ENCODE measurements at places on chromosomes 1 and 21.

GRCh38 chr1:38207906-38208305 lies 161.3 kb upstream of the POU3F1 start:
- DNase-seq = no peak

- no peak for DNase-seq
These were observed 32.9 kb downstream of the IFI44 start for GRCh38 chr1:78682496-78682895.

- DNase-seq = no peak
These were observed 1.7 kb downstream of the CDC14A start for GRCh38 chr1:100353988-100354387.

GRCh38 chr1:68149110-68149798 lies 83.1 kb downstream of the WLS start:
- DNase-seq = no peak

- no peak for DNase-seq
These were observed 2.6 kb downstream of the FUCA1 start for GRCh38 chr1:23865543-23865930.

DNA sequence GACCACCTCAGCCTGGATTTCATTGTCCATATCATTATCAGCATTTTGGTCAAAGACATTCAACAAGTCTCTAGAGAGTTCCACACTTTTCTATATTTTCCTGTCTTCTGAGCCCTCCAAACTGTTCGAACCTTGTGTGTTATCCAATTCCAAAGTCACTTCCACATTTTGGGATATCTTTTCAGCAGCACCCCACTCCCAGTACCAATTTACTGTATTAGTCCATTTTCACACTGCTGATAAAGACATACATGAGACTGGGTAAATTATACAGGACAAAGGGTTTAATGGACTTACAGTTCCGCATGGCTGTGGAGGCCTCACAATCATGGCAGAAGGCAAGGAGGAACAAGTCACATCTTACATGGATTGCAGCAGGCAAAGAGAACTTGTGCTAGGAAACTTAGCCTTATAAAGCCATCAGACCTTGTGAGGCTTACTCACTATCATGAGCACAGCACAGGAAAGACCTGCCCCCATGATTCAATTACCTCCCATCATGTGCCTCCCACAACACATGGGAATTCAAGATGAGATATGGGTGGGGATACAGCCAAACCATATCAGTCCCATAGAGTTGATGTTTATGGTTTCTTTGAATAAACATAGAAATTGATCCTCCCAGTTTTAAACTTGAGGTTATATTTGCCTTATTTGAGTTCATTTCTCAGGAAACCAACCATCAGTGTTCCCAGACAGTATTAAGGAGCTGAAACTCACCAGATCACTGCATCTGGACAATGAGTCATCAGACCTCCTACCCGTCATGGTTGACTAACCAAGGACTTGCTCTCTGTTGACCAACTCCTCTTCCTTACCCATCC lies 322.7 kb upstream of the DUSP10 start:
- no peak for DNase-seq

DNA sequence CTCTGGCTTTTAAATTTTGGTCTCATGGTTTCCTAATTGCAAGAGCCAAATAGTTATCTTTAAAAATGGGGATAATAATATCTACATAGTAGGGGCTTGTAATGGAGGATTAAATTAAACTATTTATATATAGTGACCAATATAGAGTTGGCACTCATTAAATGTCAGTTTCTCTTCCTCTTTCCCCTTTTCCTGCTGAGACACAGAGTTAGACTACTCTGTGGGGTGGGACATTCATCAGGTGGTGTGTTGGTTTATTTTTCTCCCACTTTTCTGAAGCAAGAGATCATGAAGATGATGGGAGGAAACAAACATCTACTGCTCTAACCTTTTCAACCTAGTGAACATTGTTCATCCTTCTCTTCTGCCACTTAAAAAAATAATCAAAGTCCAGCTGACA lies 17.3 kb upstream of the RAP1A start:
- no peak for DNase-seq

GRCh38 chr1:226369110-226369509 lies 38.8 kb downstream of the PARP1 start:
- no peak for DNase-seq

DNA sequence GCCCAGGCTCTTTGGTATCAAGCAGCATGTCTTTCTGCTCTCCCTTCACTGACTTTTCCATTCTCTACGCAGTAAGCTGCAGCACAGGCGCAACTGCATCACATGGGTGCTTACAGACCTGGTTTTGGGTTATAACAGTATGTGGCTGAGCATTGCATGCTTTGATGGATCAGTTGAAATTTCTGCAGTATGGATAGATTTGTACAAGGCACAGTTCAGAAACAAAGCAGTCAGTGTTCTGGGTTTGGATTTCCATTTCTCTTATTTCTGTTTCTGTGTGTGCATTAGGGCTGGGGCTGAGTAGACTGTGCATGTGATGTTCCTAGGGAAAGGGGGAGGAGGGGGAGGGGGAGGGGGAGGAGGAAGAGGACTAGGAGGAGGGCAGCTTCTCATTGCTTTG lies 4.5 kb downstream of the FAM163A start:
- no peak for DNase-seq

- no peak for DNase-seq
These were observed 477 bp downstream of the SNAP47 start for GRCh38 chr1:227735539-227736285.

GRCh38 chr1:246117066-246117791 lies 389.9 kb downstream of the SMYD3 start:
- DNase-seq = no peak

DNA sequence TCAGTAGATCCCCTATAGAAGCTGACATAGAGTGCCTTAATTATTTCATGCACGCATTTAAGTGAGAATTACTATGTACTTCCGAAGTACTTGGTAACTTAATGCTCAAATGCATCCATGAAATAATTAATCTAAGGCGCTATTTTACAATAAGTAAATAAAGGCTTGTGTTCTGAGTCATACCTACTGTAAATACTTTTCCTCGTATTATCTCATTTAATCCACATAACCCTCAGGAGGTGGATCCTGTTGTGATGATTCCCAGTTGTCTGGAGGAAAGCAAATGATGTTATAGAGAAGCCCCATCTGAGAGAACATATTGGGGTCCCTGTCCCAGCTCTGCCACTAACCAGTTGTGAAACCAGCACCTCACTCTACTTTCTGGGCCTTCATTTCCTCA lies 16.4 kb downstream of the SUSD4 start:
- no peak for DNase-seq

- DNase-seq = no peak
These were observed 30.5 kb upstream of the EFCAB14 start for GRCh38 chr1:46749404-46749803.

GRCh38 chr1:39044762-39045161 lies 18.6 kb downstream of the NDUFS5 start:
- no peak for DNase-seq
